ENCODE measurements at places on chromosomes 4 and X.

GRCh38 chrX:19639056-19639455 lies 123.7 kb upstream of the MAP3K15 start:
- DNase-seq = no peak

DNA sequence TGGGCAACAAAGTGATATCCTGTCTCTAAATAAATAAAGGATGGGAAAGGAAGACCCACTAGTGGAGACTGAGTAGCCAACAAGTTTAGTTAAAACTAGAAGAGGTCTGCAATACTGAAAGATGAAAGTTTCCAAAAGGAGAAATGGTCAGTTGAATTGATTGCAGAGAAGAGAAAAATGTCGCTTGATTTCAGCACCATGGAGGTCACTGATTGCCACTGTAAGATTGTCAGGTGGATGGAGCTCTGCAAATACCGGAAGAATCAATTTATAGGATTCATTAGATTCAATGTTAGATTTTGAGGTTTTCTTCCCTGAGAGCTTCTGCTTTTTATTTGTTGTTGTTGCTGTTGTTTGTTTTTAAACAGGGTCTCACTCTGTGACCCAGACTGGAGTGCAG lies 5.4 kb upstream of the FNIP2 start:
- no peak for DNase-seq

DNA sequence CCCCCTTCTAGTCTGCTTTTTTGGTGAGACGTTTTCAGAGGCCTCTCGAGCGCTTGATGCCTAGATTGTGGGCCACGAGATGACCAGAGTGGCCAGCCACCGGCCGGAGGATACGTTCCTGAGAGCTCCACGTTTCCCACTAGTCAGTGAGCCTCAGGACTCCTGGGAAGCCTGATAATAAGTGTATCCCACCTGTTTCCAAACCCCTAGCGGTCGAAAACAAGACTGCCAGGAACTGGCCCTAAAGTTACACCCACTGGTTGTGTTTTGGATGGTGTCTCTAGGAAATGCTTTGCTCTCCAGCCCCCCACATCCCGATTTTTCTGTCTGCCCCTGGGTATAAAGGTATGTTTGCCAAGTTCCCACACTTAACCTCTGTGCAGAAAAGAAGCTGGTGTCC lies 4.6 kb upstream of the RS1 start:
- DNase-seq = no peak

DNA sequence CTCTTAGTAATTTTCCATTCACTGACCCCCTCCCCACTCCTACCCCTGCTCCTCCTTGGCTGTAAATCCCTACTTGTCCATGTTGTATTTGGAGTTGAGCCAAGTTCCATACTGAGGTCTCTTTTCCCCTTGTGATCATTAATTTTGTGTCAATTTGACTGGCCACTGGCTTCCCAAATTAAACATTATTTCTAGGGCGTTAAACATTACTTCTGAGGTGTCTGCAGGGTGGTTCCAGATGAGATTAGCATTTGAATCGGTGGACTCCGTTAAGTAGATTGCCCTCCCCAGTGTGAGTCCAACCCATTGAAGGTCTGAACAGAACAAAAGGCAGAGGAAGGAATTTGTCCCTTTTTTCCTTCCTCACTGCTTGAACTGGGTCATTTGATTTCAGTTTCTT lies 25.7 kb downstream of the SLC39A8 start:
- no peak for DNase-seq

DNA sequence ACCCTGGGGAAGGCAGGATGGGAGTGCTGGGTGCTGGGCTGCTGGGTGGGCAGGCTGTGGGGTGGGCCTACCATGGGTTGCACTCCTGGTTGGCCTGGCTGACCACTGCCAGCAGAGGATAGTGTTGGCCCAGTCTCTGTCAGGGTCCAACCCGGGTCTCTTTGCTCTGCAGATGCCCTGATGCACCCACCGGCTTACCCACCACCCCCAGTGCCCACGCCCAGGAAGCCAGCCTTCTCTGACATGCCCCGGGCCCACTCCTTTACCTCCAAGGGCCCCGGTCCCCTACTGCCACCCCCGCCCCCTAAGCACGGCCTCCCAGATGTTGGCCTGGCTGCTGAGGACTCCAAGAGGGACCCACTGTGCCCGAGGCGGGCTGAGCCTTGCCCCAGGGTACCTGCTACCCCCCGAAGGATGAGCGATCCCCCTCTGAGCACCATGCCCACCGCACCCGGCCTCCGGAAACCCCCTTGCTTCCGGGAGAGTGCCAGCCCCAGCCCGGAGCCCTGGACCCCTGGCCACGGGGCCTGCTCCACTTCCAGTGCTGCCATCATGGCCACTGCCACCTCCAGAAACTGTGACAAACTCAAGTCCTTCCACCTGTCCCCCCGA lies 14.2 kb upstream of the ADD1 start:
- no peak for DNase-seq

DNA sequence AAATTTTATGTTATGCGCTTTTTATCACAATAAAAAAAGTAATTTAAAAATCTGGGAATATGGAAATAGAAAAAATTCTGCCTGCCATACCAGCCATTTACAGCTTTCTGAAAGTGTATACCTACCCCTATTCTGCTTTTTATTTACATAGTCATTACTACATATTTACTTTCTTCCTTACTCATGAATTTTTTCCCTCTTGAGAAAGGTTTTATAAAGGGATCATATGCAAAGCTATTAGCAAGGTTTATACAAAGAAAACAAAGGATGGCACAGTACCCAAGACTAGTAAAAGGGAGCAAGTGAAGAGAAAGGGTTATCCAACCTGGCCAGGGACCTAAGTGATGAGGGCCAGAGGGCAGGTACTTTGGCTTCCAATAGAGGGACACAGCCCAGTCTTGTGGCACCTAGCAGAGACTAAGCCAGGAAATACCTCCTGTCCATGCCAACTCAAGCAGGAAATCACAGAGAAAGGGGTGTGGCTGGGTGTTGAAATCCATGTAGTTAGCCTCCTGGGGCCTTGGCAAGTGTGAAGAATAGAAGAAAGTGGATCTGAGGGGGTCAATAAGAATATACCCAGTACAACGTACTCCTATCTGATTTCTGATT lies 207.3 kb upstream of the VEGFC start:
- no peak for DNase-seq

DNA sequence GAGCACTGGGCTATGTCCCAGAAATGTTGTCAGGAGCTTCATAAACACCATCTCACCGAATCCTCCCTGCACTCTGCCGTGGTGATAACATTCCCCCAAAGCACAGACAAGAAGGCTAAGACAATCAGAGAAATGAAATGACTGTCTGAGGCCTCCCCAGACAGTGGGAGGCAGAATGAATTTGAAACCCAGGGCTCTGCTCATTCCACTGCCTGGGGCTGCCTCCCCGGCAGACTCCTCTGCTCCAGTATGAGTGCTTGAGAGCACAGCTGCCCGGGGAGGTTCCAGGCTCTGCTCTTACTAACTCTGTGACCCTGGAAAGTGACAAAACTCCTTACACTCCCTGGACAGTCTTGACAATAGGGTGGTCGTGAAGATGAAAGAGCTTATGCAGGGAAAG lies 9.7 kb downstream of the FGFBP1 start:
- no peak for DNase-seq

- DNase-seq = no peak
Observed at GRCh38 chrX:109843963-109844751, 111.1 kb upstream of the ACSL4 start.

GRCh38 chrX:148874636-148875246 lies 374.3 kb downstream of the AFF2 start:
- DNase-seq = no peak

DNA sequence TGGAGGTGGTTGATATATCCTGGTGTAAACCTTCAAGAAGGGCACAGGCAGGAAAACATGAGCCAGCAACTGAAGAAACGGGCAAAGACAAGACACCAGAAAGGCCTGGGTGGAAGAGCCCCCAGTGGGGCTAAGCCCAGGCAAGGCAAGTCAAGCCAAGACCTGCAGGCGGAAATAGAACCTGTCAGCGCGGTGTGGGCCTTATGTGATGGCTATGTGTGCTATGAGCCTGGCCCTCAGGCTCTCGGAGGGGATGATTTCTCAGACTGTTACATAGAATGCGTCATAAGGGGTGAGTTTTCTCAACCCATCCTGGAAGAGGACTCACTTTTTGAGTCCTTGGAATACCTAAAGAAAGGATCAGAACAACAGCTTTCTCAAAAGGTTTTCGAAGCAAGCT lies 7.2 kb downstream of the ZFP42 start:
- no peak for DNase-seq

GRCh38 chr4:113423631-113424030 lies 337.9 kb downstream of the CAMK2D start:
- no peak for DNase-seq

- DNase-seq = peak; percentile 57
Observed at GRCh38 chrX:123884809-123885408, 25.1 kb downstream of the XIAP start.

- no peak for DNase-seq
Observed at GRCh38 chr4:152200511-152201333, 335.2 kb downstream of the FBXW7 start.

- no peak for DNase-seq
Observed at GRCh38 chr4:15348695-15349094, 79.1 kb upstream of the C1QTNF7 start.

GRCh38 chr4:48722509-48723446 lies 57.3 kb downstream of the FRYL start:
- no peak for DNase-seq

- no peak for DNase-seq
Observed at GRCh38 chr4:106818764-106819163, 217.3 kb downstream of the DKK2 start.

GRCh38 chr4:107034091-107034995 lies 1.8 kb downstream of the DKK2 start:
- DNase-seq = no peak

GRCh38 chrX:21781525-21781924 lies 23.6 kb upstream of the SMPX start:
- no peak for DNase-seq

DNA sequence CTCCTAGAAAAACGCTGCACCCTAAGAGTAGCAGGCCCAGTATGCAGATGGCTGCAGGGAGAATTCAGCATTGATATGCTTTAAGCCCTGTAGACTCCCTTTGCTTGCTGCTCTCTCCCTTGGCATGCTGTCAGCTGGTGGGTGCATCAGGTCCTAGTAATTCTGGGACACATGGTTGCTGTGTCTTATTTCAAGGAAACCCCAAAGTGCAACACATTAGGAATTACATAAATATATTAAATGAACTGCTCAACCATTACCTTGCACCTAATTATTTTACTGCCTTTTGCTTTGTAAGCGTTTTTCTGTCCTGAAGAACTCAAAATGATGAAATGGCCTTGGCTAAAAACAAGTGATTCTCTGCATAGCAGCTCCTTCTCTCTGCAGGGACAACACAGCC lies 516.3 kb downstream of the ZIC3 start:
- DNase-seq = no peak

GRCh38 chr4:141432000-141432712 lies 204.2 kb upstream of the IL15 start:
- DNase-seq = no peak

DNA sequence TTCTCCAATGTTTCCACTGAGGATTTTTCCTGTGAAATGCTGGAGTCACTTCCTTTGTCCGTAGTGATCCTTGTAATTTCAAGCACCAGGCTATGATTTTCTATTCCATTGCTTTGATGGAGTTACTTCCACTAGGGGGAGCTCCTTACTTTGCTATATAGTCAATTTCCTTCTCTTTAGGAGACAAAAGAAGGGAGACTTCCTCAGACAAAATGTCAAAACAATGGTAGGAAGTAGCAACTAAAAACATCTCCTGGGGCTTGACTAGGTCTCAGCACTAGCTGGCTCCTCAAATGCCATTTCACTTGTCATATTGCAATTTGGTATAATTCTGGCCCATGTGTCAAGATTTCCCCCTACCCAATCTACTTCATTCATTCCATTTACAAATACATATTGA lies 24.1 kb downstream of the ZCCHC12 start:
- peak; percentile 46 for DNase-seq

DNA sequence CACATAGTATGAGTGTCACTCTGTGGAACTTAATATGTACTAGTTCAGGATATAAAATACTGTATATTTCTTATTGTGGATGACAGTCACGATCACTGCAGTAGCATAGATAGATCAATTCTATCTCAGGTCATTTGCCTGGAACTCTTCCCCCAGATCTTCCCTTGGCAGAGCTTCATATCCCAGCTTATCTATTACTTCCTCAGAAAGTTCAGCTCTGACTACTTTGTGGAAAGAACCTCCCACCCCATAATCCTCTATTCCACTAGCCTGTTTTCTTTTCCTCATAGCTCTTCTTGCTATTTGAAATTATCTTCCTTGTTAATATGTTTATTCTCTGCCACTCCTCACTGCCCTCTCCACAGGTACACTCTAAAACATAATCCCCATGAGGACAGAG lies 10.9 kb downstream of the FAM241A start:
- no peak for DNase-seq

DNA sequence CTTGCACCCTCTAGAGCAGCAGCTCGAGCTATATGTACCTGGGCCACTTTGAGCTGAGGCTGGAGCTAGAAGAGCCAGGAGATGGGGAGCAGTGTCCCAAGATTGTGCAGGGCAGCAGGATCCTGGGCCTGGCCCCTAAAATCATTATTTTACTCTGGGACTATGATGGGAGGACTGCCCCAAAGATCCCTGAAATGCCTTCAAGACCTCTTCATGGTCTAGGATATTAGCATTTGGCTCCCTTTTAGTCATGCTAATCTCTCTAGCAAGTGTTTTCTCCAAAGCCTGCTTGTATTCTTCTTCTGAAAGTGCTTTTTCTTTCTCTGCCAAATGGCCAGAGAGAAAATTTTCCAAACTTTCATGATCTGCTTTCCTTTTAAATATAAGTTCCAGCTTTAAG lies 211.6 kb downstream of the PARM1 start:
- DNase-seq = no peak

GRCh38 chr4:143700046-143700415 lies 444 bp downstream of the FREM3 start:
- DNase-seq = no peak

- DNase-seq = no peak
Observed at GRCh38 chrX:15882704-15883539, 28.3 kb upstream of the AP1S2 start.

DNA sequence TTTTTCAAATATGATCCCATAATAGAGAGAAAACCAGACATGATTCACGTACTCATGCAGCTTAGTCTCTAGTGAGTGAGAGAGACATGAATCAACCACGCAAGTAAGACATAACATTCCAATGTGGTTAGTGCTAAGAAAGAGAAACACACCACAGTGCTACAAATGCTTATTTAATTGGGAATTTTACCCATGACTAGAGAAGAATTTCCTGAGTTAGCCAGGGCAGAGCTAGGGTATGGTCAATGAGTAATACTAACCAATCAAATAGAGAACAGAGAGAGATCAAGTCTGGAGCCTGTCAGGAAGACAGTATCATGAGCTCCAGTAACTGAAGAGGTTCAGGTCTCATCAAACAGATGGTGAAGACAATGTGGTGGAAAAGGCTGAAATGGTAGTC lies 495.2 kb downstream of the PDGFC start:
- no peak for DNase-seq

DNA sequence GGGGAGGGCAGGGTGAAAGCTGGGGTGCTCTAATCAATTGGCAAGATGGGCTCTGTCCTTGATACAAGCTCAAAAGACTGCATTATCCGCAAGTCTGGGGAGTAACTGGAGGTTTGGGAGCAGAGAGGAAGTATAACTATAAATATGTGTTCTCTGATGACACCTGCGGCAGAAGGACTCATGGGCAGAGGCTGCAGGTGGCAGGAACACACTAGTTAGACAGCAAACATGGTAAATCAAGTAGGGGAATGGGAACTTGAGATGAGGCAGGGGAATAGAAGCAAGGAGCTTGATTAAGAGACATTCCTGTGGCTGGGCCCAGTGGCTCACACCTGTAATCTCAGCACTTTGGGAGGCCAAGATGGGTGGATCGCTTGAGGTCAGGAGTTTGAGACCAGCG lies 30.3 kb downstream of the SH3KBP1 start:
- no peak for DNase-seq
